ENCODE measurements at places on chromosomes 6 and 20.

DNA sequence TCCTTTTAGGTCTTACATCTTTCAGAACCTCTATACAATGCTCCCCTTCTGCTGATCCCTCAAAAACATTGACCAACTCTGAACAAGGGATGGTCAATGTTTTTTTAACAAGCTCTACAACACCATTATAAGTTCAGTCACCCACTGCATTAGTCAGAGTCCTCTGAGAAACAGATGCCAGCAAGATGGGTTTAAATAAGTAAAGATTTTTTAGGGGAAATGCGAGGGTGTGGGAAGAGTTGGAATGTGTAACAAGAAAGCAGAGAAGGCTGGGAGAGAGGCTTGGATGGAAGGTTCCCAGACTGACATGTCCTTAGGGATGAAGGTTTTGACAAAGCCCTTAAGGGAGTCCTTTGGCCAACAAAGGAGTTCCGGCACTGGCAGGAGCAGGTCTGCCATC is 478.3 kb downstream of the FRK start:
- no peak for DNase-seq

DNA sequence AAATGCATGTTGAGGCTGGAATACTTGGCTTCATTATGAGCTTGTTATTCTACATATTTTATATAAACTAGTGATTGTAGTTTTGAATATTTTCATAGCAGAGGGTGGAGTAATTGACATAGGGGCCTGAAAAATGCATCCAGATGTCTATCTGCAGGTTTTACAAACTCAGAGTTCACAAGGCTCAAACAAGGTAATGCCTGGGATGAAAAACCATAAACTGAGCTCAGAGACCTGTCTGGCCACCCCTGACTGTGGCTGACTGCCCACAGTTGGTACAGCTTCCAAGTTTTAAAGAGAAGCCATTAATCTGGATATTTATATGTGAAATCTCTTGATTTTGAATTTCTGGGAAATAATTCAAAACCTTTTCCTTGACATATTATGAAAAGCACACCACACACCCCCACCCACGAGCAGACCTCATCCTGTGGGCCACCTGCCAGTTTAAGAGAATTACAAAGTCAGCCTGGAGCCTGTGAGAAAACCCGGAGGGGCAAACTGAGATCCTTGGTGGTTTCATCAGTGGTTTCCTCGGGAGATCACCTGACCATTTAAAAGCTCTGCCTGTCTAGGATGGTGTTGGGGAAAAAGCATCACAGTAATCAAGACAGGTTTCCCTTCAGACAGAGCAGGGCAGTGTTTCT is 230.1 kb downstream of the SAMD5 start:
- DNase-seq, result no peak

DNA sequence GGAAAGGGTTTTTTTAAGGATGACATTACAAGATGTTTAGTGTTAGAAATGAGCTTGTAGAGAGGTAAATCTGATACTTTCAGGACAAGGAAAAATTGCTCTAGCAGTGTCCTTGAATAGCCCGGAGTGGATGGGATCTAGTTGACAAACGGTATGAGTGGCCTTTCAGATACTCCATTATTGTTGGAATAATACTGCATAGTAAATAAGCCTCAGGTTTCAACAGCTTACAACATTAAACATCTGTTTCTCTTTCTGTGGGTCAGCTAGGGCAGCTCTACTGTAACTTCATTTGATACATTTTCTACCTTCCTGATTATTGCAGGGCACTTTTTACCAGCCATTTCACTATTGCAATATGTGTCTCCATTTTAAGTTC is 118.0 kb downstream of the B3GAT2 start:
- DNase-seq, result no peak

DNA sequence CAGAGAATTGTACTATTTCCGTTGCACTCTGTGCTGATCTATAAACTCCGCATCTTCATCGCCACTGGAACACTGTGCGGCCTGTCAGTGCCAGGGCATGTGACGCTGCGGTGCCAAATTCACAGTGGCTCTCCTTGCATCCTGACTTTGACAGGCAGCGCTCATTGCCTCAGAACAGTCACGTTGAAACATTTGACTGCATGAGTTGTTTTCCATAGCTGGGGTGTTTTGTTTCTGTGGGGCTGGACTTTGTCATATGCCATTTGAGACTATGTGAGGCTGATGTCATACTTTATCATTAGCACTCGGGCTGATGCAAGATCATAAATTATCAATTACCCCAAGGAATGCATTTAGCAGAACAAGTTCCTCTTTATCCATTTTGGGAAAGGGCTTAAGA is 32.7 kb downstream of the CFAP61 start:
- DNase-seq, result no peak

DNA sequence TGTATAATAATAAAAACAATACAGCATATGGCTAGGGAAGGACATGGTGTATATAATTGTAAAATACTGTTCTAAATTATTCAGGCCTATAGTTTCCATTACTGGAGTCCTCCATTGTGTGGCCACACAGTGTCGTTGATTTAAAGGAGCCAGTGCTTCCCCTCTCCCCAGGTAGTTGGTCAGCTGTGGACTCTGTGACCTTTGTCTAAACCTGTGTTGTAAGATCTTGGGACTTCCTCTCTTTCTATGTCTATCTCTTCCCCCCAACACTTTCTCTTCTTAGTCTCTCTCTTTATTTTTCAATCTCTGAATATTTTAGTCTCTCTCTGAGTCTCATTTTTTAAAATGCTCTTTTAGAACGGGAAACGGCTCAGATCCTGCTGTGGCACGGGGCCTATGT is 35.6 kb downstream of the BRPF3 start:
- no peak for DNase-seq
